ENCODE measurements at places on chromosomes 12 and 14.

GRCh38 chr14:104116288-104116755 lies 22.1 kb upstream of the KIF26A start:
- no peaks in the 10 kb centered on the region for H3K36me3 ChIP-seq
- DNase-seq = peak; percentile 12
- H3K4me3 ChIP-seq = no peak overlapping the region
- no peak overlapping the region for H3K27ac ChIP-seq
- H3K27me3 ChIP-seq = peaks cover 72% of the 10 kb centered on the region
- H3K4me1 ChIP-seq = no peaks in the 10 kb centered on the region

- peaks cover 74% of the 10 kb centered on the region for H3K36me3 ChIP-seq
- H3K27ac ChIP-seq = peak overlapping the region; percentile 83
These were observed 12.3 kb downstream of the METTL3 start for GRCh38 chr14:21498540-21499526.

DNA sequence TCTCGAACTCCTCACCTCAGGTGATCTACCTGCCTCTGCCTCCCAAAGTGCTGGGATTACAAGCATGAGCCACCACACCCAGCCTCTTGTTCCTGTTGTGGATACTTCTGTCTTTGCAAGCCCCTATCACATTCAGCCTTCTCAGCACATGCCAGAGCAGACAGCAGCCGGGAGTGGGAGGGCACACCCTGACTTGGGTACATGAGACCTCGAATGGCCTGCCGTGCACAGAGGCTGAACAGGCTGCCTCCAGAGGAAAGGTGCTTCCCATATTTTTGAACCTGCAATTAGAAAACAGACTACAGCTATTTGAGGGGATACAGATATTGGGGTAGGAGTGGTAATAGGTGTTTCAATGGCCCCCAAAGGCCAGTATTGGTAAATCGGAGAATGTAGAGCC lies 307.3 kb upstream of the DIO3 start:
- H3K27ac ChIP-seq = no peak overlapping the region
- no peak for DNase-seq
- H3K4me1 ChIP-seq = no peaks in the 10 kb centered on the region
- H3K27me3 ChIP-seq = peaks cover 3% of the 10 kb centered on the region
- H3K4me3 ChIP-seq = no peak overlapping the region
- no peaks in the 10 kb centered on the region for H3K36me3 ChIP-seq

- no peak for DNase-seq
- no peaks in the 10 kb centered on the region for H3K36me3 ChIP-seq
- H3K4me3 ChIP-seq = peak overlapping the region; percentile 81
- H3K27ac ChIP-seq = peak overlapping the region; percentile 34
- peaks cover 34% of the 10 kb centered on the region for H3K4me1 ChIP-seq
These were observed 28.2 kb downstream of the RPGRIP1 start for GRCh38 chr14:21308132-21308478.

DNA sequence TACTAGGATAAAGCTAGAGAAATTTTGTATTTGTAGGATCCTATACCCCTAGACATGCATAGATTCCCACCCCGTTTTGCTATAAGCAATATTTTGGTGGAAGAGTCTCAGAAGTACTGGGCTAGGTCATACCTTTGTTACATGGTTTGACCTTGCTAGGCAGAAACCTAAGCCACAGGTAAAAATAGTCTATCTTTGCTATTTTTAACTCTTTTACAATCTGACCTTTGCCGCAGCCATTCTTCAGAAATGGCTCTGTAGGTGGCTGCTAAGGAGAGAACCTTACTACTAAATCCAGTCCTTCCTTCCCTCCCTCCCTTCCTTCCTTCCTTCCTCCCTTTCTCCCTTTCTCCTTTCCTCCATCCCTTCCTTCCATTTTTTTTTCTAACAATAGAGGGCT lies 242.9 kb upstream of the SEL1L start:
- H3K4me1 ChIP-seq = peaks cover 8% of the 10 kb centered on the region
- no peak for DNase-seq
- H3K4me3 ChIP-seq = no peak overlapping the region
